Renal cortical epithelial cell (primary cell): ENCODE measurements at places on chromosomes 6 and 20. TPM values are rescaled to one million over a fixed set of nuclear protein-coding genes. Genes with fewer than 3 reads are reported as not detected.

Gene PPP1R3G
- total RNA-seq, result 4.7 and 6.3 TPM in 2 replicates

Gene GRM1
- total RNA-seq, result 0.10 TPM in 1 of 2 replicates, not detected in the other

Gene MMP24
- total RNA-seq, result 46.4 and 64.1 TPM in 2 replicates

Gene MROH8
- 1.1 and 1.2 TPM in 2 replicates for total RNA-seq

Gene CDK19
- 8.2 and 20.0 TPM in 2 replicates for total RNA-seq

Gene SEL1L2
- not detected in 2 replicates for total RNA-seq

DNA sequence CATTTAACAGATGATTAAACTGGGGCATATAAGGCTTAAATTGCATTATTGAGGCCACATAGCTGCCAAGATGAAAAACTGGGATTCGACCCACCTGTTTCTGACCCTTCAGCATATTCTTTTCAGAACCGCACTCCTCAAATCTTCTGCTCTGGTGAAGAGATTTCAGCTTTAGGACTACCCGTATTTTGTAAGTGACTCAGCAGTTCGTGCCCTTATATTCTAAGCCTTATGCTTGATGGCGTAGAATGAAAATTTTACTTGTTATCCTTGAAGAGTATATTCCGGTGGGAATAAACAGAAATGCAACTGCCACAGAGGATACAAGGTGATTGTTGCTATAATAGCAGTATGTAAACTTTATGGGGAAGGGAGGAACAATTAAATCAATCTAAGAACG lies 657.1 kb downstream of the DOK5 start:
- DNase-seq, result no peak

- DNase-seq, result peak; percentile 80
Observed at GRCh38 chr20:50534567-50534966, 24.4 kb downstream of the PTPN1 start.

DNA sequence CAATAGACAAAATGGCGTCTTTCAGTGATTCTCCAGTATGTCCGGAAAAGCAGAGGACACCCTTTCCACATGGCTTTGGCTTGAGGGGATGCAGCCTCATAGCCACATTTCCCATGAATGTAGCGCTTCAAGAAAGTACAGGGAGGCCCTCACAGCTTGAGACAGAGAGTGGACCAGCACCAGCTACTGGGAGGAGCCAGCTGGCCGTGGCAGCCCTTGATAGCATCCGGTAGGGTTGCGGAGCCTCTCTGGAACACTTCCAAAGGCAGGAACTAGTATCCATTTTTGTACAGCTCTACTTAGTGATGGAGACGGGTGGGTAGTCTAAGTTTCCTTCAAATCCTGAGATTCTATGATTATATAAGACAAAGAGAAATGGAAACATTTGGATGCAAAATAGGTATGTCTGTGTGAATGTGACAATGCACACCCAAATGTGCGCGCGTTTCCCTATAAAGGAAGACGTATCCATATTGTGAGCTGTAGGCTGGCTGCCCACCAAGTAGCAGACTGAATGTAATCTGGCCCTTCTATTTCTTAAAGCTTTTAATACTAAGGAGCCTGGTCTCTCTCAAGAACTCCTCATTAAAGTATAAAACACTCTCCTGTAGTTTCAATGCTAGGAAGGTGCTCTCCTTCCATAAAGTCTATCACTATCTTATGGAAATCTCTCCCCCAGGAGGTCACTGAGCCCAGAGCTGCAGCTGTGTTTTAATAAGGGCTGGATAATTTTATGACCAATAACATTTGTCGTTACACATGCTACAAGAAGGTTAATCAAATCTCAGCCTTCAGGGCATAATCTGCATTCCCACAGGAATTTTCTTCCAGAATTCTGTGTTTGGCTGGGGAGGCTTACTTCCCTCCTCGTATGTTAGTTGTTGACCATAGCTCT lies 74.0 kb downstream of the SOBP start:
- peak; percentile 45 for DNase-seq

DNA sequence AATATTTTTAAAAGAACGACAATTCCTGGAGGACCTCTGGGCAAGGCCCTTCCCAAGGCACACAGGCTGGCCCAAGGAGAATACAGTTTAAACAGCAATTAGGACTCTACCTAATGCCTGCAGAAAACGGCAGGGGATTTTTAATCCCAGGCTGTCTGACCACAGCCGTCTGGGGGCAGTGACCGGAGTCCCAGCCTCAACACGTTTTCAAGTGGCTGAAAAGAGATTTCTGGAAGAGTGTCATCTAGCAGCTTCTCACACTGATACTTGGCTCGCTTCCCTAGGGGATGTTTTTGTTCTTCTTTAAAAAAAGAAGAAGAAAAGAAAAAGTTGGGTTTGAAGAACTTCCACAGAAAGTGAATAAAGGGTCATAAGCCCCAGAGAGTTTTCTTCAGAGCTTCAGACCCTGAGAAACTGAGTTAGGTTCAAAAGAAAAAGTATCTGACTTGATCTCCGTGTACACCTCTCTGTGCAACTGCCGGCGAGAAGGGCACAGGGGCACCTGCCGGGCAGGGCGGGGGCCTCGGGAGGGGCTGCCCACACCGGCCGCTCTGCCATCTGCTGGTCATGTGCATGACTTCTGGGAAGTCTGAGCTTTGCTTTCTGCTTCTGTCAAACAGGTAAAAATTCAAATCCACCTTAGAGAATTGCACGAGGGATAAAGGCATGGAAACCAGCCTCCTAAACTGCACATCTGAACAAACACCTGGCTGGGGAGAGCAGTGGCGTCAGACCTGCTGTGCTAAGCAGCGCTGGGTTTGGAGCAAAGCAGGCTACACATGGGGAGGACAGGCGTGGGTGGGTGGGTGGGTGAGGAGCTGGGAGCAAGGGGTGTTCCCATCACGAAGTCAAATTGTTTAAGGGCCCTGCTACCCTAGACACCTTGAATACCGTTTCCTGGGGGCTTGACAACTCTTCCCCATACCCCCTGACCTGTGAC lies 33.0 kb downstream of the RRBP1 start:
- no peak for DNase-seq

DNA sequence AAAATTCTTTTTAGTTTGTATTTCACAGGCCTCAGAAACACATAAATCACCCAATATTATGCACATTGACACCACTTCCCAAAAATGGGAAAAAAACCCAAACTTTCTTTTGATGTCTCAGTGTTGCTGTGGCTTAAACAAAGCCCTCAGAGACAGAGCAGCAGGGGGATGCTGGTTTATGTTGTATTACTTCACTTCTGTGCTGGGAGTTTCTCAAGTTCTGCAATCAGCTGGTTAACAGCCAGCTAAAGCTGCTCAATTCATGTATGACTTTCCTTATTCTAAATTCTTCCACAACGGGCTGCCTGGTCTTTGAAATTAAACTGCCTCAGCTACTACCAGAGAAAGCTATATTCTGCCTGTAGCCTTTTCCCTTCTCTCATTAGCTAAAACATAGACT lies 5.6 kb downstream of the FILIP1 start:
- DNase-seq, result peak; percentile 72

GRCh38 chr20:20089939-20090338 lies 37.6 kb downstream of the CFAP61 start:
- DNase-seq, result no peak

- no peak for DNase-seq
Observed at GRCh38 chr20:62183426-62184142, 756 bp downstream of the MTG2 start.

DNA sequence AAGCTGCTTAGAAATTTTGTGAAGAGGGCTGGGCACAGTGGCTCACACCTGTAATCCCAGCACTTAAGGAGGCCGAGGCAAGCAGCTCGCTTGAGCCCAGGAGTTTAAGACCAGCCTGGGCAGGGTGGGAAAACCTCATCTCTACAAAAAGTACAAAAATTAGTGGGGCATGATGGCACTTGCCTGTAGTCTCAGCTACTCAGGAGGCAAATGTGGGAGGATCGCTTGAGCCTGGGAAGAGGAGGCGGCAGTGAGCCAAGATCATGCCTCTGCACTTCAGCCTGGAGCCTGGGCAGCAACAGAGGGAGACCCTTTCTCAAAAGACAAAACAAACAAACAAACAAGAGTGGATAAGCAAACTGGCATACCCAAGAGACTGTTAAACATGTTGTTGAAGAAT lies 308.3 kb upstream of the ADGRB3 start:
- no peak for DNase-seq

GRCh38 chr6:127272576-127272975 lies 5.9 kb downstream of the RNF146 start:
- DNase-seq, result no peak

DNA sequence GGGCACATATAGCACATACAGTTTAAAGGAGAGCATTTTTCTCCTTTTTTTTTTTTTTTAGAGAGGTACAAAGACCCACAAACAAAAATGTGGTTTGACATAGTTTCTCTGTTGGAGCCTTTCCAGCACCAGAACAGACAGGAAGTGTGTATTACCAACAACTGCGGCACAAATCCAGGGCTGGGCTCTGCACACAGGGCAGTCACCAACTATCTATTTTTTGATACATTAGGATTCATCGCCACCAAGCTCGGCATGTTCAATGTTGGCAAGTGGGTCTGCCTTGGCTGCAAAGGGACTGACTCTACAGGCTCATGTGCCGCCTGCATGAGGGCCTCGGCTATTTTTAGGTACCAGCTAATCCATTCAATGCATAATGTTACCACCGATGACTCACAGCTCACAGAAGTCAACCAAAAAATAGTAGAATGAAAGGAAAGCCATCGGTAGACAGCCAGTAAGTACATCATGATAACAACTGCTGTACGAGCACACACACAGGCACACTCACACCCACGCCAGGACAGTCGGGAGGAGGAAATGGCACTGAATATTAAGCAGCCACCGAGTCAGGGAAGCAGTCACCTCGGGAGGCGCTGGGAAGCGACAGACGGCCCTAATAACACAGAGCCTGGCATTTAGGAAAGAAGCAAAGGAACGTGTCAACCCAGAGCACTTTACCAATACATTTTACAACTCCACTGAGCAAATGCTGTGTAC lies 81.6 kb downstream of the GMPR start:
- DNase-seq, result peak; percentile 91

GRCh38 chr20:55478724-55479450 lies 526.4 kb downstream of the CBLN4 start:
- DNase-seq, result no peak

- DNase-seq, result peak; percentile 97
Observed at GRCh38 chr6:161369339-161369738, 95.5 kb upstream of the AGPAT4 start.

- DNase-seq, result no peak
Observed at GRCh38 chr6:135181333-135182070, 394 bp downstream of the MYB start.

GRCh38 chr6:53694810-53695394 lies 29.3 kb upstream of the KLHL31 start:
- DNase-seq, result no peak

- DNase-seq, result peak; percentile 59
Observed at GRCh38 chr6:106882601-106883518, 91.7 kb downstream of the CD24 start.

DNA sequence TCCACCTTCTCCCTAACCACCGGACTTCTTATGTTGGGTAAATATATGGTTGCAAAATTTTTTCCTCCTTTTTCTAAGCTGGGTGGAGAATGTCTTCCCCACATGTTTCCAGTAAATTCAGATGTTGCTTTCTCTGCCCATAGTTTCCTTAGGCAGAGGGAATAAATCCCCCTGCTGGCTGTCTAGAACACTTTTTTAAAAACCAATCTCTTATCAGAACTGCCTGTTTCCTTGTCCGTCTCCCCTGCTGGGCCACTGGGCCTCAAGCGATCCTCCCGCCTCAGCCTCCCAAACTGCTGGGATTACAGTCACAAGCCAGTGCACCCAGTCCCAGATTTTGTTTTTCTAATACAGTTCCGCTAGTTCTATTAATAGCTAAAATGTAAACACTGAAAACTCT lies 9.9 kb upstream of the WFDC2 start:
- DNase-seq, result peak; percentile 13

GRCh38 chr6:47428746-47429664 lies 48.6 kb upstream of the CD2AP start:
- no peak for DNase-seq

DNA sequence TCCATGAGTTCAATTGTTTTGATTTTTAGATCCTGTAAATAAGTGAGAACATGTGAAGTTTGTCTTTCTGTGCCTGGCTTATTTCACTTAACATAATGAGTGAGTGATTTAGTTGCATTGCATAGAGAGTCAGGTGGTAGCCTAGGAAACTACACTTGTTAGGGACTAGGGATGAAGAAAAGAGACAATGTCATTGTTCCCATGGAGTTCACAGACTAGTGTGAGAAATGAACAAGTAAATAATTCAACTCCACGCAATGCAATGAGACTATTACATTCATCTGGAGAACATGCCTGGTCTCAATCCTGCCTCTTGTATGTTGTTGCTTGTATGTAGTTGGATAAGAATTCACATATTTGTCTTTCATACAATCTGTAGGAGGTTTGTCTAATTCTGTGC lies 76.3 kb upstream of the B3GAT2 start:
- DNase-seq, result no peak

DNA sequence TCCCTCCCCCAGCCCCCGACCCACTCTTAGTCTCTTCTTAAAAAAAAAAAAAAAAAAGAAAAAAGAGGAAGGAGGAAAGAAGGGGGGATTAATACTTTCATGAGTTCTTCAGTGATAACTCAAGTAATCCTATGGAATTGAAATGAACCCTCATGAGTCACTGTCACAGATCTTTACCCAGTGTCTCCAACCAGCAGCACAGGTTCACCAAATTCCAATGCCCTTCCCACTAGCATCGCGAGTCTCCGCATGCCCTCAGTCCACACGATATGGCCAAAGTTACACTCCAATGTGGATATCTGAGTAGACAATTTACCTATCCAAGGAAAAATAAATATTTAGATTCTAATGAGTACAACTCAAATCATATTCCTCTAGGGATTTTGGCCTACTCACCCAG lies 74.5 kb downstream of the MDN1 start:
- DNase-seq, result no peak

DNA sequence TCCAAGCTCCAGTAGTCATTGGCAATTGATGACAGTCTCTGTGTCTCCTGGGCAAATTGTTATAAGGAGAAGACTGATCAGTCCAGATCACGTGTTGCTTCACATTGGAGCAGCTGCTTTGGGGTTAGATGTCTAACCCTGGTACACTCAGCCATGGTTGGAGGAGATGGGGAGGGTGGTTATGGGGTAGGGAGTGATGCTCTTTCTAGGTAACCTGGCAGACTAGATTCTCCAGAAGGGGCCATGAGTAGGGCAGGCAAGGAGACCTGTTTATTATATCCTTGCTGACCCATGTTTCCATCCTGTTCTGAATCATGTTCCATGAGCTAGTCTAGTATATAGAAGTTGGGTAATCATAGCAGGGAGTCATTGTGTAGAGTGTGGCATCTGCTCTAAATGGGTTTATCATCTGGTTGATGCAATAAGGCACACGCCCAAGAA lies 50.8 kb upstream of the BACH2 start:
- no peak for DNase-seq
